SW 1271 (cell line): ENCODE measurements at places on chromosomes 3 and 15.

DNA sequence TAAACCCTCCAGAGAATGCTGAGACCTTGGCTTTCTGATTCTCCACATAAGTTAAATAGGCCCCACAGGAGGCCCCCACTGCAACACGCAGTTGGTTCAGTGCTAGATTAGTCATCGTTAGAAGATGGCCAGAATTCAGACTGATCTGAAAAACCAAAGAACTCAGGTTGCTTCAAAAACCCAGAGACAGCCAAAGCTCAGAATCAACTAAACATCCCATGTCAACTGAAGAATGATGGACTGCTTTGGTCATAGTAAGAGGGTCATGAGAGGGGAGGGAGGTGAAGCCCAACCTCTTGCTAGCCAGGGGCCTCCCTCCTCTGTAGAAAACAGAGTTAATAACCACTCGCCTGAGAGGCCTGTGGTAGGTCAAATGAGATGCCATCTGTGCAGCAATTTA is 93.1 kb downstream of the AKAP13 start:
- no peak for DNase-seq

DNA sequence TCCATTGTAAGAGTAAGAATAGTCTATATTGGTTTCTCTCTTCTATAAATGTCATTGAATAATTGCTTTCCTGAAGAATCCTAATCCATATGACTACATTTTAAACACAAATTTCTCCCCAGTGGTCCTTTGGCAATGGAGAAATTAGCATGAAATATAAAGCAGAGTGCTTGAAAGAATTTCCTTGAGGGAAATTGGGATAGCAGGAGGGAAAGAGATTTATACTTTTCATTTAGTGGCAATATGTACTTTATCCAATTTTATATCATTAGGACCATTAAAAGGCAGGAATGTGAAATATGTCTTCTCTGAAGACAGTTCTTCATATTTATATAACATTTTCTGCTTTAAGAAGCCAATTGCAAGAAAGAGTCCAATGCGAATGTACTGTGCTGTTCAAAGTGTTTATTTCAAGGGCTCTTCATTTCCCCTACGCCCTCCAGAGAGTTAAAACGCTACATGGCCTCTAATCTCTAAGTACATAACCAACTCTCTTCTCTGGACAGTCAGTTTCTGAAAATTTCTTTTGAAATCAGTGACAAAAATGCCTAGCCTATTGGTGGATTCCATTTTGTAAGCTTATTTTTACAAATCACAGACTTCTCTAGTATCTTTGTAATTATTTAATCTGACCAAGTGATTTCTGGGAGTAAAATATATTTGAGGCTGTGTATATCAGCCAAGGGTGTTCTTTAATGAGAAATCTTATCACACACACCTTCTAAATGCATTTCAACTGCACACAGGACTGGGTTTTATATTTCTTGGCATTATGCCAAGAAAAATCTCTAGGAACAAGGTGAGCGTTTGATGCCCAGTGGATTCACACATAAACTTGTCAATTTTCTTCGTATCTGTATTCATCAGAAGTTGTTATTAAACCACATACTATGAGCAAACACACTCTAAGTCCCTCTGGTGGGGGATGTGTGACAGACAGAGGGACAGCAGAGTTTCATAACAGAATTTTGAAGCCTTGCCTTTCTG is 51.2 kb downstream of the KCNAB1 start:
- DNase-seq: no peak

GRCh38 chr15:71051539-71051938 is 63.7 kb upstream of the THSD4 start:
- DNase-seq: no peak

- no peak for DNase-seq
These were observed 30.1 kb downstream of the TOMM70 start for GRCh38 chr3:100370756-100371155.
